ENCODE measurements at places on chromosomes 5 and 9. TPM values are rescaled to one million over a fixed set of nuclear protein-coding genes. Genes with fewer than 3 reads are reported as not detected.

DNA sequence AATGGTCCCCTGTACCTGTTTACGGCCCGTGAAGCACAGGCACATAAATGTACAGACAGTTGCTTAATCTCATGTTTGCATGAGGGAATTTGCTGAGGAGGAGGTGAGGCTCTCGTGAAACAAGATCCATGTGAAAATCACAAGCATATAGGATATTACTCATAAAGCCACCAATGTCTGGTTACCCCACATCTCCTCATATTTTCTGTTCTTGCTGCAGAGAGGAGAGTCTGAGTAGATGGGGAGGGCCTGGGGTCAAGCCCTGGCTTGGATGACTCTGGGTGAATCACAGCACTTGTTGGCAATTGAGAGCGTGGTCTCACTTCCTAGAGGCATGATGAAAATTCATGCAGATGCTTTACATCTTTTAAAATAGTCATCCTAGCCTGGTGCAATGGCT, 975 bp downstream of the AGXT2 start:
- DNase-seq = no peak
- no peak overlapping the region for H3K27ac ChIP-seq
- no peak overlapping the region for H3K4me3 ChIP-seq
- no peaks in the 10 kb centered on the region for H3K4me1 ChIP-seq

- H3K27ac ChIP-seq = no peak overlapping the region
- H3K27me3 ChIP-seq = no peaks in the 10 kb centered on the region
- H3K36me3 ChIP-seq = no peaks in the 10 kb centered on the region
- no peaks in the 10 kb centered on the region for H3K4me1 ChIP-seq
- no peak overlapping the region for H3K4me3 ChIP-seq
Measured at GRCh38 chr5:4881366-4882002, 258.6 kb upstream of the ADAMTS16 start.

GRCh38 chr5:1420211-1421195, 24.7 kb downstream of the SLC6A3 start:
- no peak overlapping the region for H3K27ac ChIP-seq
- no peaks in the 10 kb centered on the region for H3K27me3 ChIP-seq
- no peaks in the 10 kb centered on the region for H3K4me1 ChIP-seq
- DNase-seq = no peak

- H3K4me3 ChIP-seq = peak within 1 kb of the TSS; percentile 69
- H3K27me3 ChIP-seq = no peaks in the 10 kb centered on the region
- DNase-seq = peak; percentile 80
- H3K27ac ChIP-seq = peak within 1 kb of the TSS; percentile 70
- H3K36me3 ChIP-seq = peaks cover 6% of the 10 kb centered on the region
- peaks cover 8% of the 10 kb centered on the region for H3K4me1 ChIP-seq
Measured at GRCh38 chr5:178130576-178131445, at the start of gene RMND5B. Gene RMND5B, plus strand, starts transcription at chr5:178131014. Its CDS starts 7,106 bp downstream, at chr5:178138120.

DNA sequence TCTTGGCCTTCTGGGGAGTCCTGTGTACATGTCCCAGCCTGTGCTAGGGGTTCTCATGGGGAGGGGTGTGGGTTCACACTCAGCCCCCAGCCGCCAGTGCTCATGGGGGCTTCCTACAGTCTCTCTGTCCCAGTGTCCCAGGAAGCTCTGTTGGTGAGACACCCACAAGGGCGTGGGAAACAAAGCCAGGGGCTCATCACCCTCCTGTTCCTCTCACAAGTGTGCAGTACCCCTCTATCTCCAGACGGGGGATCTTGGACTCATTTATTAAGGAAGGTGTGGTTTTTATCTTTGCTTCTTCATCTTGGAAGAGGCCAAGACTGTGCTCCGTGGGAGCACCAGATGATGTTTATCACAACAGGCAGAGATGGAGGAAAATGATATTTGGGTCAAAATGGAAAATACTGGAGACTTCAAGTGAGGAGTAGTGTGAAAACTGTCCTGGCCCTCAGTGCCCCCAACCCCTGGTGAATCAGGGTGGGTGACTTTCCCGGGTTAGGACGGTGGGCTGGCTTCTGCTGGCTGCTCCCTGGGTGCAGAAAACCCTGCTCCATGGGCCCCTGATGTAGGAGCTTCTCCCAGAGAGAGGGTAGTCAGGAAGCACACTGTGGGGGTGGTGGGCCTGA, 15.2 kb downstream of the TMEM171 start:
- peaks cover 16% of the 10 kb centered on the region for H3K27me3 ChIP-seq
- H3K4me1 ChIP-seq = no peaks in the 10 kb centered on the region
- H3K36me3 ChIP-seq = no peaks in the 10 kb centered on the region
- no peak overlapping the region for H3K4me3 ChIP-seq

DNA sequence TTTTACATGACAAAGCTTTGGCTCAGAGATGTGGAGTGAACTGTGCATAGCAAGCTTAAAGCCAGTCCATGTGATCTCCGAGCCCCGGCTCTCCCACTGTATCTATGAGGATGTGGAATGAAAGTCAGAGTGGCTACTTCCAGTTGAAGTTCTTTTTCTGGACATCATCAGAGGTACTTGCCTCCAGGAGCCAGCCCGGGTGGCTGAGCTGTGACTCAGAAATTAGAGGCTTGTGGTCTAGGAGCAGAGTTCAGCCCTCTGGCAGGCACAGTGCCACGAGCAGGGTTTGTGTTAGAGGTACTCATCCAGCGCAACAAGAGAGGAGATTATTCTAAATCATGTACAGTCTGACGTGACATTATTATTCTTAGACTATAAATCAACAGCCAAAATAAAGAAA, 322.5 kb downstream of the CDK5RAP2 start:
- no peak overlapping the region for H3K27ac ChIP-seq
- no peak overlapping the region for H3K4me3 ChIP-seq
- DNase-seq = no peak

- H3K4me3 ChIP-seq = no peak overlapping the region
- no peaks in the 10 kb centered on the region for H3K4me1 ChIP-seq
- H3K36me3 ChIP-seq = no peaks in the 10 kb centered on the region
- no peak for DNase-seq
- H3K27me3 ChIP-seq = no peaks in the 10 kb centered on the region
Measured at GRCh38 chr9:109616571-109617120, 118.5 kb upstream of the PTPN3 start.

DNA sequence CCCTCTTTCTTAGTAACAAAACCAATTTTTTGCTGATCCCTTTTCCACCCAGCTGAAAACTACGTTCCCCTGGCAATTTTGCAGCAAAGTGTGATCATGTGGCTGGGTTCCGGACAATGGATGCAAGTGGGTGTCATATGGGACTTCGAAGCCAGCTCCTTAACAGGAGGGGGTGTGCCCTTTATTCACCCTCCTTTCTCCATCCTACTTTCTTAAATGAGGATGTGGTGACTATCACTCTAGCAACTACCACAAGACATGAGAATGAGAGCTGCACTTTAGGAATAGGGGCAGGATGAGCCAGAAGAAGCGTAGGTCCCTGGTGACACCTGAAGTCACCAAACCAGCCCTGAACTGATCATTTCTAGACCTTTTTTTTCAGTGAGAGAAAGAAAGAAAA, 58.9 kb downstream of the IRF1 start:
- peaks cover 99% of the 10 kb centered on the region for H3K4me1 ChIP-seq
- no peaks in the 10 kb centered on the region for H3K36me3 ChIP-seq
- no peaks in the 10 kb centered on the region for H3K27me3 ChIP-seq
- DNase-seq = no peak
- no peak overlapping the region for H3K4me3 ChIP-seq
- H3K27ac ChIP-seq = peak overlapping the region; percentile 77

DNA sequence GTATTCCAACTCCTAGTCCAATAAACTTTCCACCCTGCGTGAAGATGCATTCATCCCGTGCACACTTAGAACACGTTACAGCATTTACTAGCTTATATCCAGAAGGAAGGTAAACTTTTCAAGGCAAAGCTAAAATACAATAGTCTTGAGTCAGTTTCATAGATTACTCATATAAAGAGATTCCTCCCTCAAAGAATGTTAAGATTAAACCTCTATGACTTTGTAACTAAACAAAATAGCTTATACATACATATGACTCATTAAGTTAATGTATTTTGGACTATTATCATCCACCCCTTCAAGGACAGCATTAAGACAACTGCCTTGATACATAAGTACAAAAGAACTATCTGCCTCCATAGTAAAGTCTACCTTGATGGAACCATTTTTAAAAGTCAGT, 36.1 kb downstream of the TLE1 start:
- no peak overlapping the region for H3K27ac ChIP-seq
- no peaks in the 10 kb centered on the region for H3K36me3 ChIP-seq
- no peak overlapping the region for H3K4me3 ChIP-seq
- H3K27me3 ChIP-seq = no peaks in the 10 kb centered on the region
- no peak for DNase-seq

DNA sequence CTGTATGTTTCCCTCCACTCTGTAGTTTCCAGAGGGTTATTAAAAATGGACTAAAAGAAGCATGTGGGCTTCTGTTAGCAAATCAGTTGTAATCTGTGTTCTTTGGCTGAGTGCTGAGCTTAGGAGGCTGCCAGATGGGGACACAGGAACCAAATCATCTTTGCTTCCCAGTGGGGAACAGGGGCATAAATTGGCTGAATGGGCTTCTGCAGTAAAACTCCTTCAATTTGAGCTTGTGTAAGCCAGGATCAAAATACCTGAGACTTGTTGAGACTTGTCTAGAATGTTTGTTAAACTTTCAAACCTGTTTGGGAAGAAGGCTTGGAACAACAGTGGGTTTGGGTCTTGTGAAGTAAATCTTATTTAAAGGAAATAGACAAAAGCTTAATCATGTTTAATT, 32.2 kb upstream of the TNFAIP8 start:
- H3K27me3 ChIP-seq = no peaks in the 10 kb centered on the region
- no peak for DNase-seq
- peak overlapping the region; percentile 59 for H3K27ac ChIP-seq
- peaks cover 96% of the 10 kb centered on the region for H3K4me1 ChIP-seq
- H3K36me3 ChIP-seq = no peaks in the 10 kb centered on the region
- H3K4me3 ChIP-seq = no peak overlapping the region

DNA sequence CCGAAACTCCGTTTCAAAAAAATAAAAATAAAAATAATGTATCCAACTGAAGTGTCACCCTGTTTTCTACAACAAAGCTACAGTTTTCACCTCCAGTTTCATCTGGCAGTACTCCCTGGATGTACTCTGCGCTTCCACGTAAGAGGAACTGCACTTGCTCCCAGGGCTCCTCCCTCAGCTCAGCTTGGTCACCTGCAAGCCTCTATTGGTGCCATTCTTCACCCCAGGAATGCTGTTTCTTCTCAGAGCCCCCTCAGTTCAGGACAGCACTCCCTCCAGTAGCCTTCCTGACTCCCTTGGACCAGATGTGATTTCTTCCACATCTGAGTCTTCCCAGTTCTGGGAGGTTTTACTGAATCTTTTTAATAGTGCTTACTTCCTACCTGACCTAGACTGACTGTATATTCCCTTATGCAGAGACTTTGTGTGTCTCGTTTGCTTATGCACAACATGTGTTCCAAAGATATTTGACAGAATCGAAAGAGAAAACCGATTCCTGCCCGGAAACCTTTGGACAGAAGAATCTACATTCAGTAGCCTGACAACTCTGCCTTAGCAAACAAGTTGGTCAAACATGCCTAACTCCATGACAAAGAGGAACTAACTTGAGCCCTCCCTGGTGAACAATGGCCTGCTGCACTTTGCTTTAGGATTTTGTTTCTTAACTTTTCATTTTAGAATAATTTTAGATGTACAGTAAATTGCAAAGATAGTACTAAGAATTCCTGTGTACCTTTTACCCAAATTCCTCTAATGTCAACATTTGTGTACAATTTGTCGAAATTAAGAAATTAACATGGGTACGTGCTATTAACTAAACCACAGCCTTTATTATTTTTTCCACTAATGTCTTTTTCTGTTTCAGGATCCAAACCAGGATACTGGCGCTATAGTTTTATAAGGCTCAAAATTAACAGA, 814 bp downstream of the CCDC125 start:
- peak overlapping the region; percentile 86 for H3K4me3 ChIP-seq
- no peaks in the 10 kb centered on the region for H3K27me3 ChIP-seq
- H3K27ac ChIP-seq = peak overlapping the region; percentile 67

DNA sequence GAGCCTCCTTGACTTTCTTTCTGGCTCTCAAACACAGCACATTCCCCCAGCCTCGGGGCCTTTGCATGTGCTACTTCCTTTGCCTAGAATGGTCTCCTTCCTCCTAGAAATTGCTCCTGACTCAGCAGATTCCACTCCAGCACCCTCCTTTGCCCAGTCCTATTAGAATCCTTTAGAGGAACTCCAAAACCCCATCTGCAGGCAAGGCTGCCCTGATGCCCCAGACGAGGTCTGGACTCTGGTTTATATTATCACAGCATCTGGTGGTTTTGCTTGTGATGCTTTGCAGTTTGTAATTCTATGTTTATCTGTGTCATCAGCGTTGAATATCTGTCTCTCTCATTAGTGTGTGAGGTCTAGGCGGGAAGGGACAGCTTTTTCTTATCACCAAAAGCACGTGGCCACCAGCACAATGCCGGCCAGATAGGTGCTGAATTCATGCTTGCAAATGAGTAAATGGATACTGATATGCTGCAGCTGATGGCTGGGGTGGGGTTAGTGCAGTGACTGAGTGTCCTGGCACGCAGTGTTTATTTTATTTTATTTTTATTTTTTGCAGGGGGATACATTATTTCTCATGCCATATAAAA, 30.0 kb upstream of the ANKH start:
- H3K4me1 ChIP-seq = no peaks in the 10 kb centered on the region
- H3K27me3 ChIP-seq = no peaks in the 10 kb centered on the region
- DNase-seq = no peak
- H3K36me3 ChIP-seq = no peaks in the 10 kb centered on the region

DNA sequence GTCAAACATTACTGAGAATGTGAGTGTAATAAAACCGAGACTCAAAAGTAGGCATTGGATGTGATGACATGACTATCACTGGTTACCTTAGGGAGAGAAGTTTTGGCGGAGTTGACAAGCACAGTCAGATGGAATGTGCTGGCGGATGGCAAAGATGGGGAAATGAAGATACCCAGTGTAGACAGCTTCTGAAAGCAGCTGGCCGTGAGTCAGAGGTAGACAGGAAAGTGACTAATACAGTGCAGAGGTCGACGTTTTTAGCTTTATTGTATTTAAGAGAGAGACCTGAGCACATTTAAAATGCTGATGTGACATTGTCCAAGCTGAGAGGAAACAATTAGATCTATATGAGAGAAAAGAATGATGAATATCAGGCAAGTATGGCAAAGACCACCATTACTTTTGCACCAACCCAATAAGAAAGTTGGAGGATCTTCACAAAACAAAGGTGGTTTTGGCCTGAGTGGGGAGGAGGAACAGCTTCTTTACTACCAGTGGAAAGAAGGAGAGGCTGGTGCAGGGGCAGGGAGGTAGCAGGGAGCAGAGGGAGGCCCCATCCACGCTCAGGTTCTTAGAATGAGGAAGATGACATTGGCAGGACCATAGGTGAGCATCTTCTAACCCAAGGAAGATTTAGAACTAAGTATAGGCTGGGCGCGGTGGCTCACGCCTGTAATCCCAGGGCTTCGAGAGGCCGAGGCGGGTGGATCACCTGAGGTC, 36.7 kb upstream of the KCNIP1 start:
- no peaks in the 10 kb centered on the region for H3K4me1 ChIP-seq
- H3K4me3 ChIP-seq = no peak overlapping the region
- H3K27me3 ChIP-seq = no peaks in the 10 kb centered on the region
- no peaks in the 10 kb centered on the region for H3K36me3 ChIP-seq
- no peak overlapping the region for H3K27ac ChIP-seq

The SCGB3A2 gene
- not detected for total RNA-seq

The CDO1 gene
- total RNA-seq = 1.1 TPM

The QRFP gene
- total RNA-seq = not detected

The GABRA6 gene
- total RNA-seq = not detected

The IL11RA gene
- 204 TPM for total RNA-seq

Measured in CD4-positive, alpha-beta memory T cell (primary cell).